Activated CD4-positive, alpha-beta T cell treated with anti-CD3 and anti-CD28 coated beads, Interleukin-2, Interleukin-4, amounts not matched to agents 100 ng/mL and 50 ng/mL, durations not matched to agents 16 hours and 8 hours (primary cell): ENCODE measurements at places on chromosomes 3 and 15.
A peak's percentile ranks its signal among the peaks of the same experiment; 100 is the strongest.

- DNase-seq, result no peak
These were observed 23.6 kb upstream of the TSPAN3 start for GRCh38 chr15:77094397-77095030.

GRCh38 chr3:45659661-45660566, 29.3 kb upstream of the SACM1L start:
- peak; percentile 21 for DNase-seq

DNA sequence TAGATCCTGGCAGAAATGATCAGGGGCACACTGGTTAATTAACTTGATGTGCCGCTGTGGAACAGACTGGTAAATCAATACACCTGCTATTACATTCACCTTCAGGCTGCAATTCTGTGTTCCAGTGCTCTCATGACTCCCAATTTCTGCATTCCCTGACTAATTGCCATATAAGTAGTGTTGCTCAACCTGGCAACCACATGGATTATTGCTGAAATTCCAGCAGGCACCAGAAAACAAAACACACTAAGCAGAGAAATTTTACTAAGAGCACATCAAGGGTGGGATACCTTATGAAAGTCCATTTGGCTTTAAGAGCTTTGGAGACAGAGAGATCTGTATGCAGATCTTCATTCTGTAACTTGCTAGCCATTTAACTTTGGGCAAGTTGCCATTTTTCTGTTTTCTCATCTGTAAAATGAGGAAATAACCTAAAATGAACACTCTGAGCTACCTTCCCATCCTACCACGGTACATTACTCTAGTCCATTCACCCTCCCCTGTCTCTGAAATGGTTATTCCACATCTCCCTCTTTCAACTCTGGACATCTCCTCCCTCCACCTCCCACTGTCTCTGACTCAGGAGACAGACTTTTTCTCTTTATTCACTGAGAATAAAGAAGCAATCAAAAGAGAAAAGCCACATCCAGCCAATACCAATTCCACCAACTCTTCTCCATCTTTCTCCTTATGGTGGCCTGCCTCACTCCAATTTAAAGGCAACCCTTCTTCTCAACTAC, 54.6 kb downstream of the STAC start:
- DNase-seq, result no peak

- DNase-seq, result no peak
These were observed 62.8 kb downstream of the XXYLT1 start for GRCh38 chr3:195208183-195208582.

DNA sequence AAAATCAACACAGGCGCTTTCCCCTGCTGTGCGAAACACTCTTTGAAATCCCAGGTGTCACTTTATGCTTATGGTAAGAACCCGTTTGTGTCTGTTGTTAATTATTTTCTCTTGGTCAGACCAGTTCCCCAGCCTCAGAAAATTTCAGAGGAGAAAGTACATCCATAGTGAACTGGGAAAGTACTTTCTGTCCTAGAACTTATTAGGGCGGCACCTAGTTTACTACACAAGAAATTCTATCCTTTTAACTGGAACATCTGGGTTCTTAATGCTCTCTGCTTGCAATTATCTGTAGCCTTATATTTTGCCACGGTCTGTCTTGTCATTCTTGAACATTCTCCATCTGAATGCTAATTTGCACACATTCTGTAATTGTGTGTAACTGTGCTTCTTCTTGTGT, 215.0 kb downstream of the PTPRG start:
- DNase-seq, result no peak

GRCh38 chr3:126285369-126285768, 71.8 kb downstream of the KLF15 start:
- DNase-seq, result no peak

GRCh38 chr3:196432137-196432879, at the start of gene UBXN7:
Gene UBXN7, minus strand, starts transcription at chr3:196432427. Its CDS starts 28 bp downstream, at chr3:196432399.
- peak; percentile 97 for DNase-seq

GRCh38 chr3:128950223-128950938, 43.5 kb downstream of the CFAP92 start:
- no peak for DNase-seq

- no peak for DNase-seq
These were observed 349.6 kb downstream of the ZIC1 start for GRCh38 chr3:147758771-147759170.

DNA sequence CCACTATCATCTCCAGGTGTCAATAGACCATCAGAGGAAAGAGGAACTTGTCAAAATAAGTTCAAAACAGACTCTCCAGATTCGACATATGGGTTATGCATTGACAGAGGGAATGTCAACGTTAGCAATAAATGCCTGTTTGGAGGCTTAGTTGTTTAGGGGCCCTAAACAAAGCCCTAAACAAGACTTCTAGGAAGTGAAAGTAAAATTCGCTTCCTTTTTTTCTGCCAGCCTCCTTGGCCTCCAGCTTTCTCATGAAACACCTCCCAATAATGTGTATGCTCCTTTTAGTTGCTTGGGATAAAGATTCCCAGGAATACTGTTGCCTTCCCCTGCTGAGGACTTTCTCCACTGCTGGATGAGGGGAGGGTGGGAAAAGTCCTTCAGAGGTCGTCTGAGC, 70.9 kb upstream of the ARNT2 start:
- no peak for DNase-seq

DNA sequence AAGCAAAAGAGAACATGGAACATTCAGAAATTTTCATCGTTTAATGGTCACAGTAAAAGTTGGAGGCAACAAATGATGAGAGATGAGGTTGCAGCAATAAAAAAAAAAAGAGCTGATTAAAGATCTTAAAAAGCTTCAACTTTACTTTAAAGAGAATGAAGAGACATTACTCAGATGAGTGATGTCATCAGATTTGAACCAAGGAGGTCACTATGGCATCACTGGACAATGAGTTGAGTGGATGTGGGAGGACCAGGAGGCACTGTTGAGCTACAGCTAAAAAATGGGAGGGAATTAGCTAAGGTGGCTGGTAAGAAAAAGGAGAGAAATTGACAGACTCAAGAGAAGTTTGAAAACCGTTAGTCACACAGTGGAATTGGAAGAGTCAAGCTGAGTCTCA, 138.4 kb downstream of the SST start:
- DNase-seq, result no peak

DNA sequence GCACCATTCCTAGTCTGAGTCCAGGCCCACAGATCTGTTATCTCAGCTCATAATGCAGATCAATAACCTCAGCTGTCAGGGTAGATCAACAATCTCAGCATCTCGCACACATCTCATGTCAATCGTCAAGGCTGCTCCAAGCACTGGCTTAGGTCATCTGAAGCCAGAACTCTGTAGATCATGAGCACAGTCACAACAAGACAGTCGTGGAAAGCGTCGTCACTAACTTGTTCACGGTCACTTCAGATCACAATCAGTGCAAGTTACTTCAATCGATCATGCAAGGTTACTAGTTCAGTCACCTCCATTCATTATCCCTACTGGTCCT, 71.8 kb downstream of the RBPMS2 start:
- DNase-seq, result no peak

- no peak for DNase-seq
These were observed 53.1 kb upstream of the GK5 start for GRCh38 chr3:142278451-142278850.

DNA sequence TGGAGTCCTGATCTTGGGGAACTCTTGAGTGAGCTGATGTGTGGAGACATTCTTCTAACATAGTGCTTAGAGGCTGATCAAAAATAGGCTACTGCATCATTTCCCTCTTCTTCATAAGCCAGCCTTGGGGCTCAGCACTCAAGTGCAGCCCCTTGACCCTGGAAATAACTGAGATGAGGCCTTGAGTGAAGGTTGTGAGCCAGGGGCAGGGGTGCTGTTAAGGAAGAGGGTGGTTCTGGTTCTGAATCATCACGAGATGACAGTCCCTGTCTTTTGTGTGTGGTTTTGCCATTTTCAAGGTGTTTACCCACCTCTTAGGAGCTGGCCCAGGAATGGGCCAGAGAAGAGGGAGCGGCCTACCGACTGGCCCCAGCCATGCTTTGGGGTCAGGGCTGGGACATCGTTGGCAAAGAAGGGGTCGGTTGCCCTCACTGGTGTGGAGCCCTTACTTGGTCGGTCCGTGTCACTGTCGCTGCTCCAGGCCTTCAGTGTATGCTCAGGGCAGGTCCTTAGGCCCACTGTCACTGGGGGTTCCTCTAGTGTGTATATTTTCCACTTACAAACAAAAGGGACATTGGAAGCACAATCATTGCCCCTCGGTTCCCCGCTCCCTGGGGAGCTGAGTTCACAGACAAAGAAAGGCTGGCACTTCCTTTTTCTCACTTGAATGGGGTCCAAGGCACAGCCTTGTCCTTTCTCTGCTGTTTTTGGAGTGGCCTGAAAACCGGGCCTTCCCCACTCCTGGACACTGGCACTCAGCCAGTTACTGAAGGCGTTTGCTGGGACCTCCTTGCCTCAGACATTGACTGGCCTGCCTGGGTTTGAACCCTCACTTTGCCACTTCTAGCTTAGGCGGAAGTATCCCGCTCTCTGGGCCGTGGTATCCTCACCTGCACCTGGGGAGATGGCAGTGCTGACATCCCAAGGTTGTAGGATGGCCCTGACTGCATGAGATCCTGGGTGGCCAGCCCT, 46.6 kb downstream of the SLC6A6 start:
- DNase-seq, result no peak

DNA sequence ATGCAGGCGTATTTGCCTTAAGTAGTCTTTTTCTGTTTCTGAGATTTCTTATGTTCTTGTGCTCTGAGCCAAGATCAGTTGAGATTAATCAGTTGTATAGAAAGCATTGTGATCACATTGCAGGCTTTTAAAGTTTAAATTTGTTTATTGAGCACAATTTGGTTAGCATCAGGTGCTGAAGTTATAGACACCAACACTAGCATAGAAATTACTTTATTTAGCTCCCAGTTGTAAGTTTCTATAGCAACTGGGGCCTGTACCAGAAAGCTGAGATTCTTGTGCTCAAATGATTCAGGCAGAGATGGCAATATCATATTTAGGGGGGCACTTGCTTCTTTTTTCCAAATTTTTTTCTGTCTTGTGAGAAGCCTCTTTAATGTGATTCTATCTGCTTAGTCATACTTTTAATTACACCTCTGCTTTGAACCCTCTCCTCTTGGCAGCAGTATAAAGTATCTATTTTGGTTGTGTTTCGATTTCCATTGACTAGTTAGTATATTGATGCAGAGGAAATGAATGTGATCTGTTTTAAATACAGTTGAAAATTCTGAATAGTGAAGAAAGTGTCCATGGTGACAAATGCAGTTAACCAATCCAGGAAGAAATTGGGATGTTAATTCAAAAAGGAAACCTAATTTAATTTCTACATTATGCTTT, 241.7 kb upstream of the GBE1 start:
- no peak for DNase-seq

- no peak for DNase-seq
These were observed 57.3 kb downstream of the NMNAT3 start for GRCh38 chr3:139620438-139620837.

GRCh38 chr3:107430214-107430995, 53.2 kb downstream of the CCDC54 start:
- DNase-seq, result no peak

DNA sequence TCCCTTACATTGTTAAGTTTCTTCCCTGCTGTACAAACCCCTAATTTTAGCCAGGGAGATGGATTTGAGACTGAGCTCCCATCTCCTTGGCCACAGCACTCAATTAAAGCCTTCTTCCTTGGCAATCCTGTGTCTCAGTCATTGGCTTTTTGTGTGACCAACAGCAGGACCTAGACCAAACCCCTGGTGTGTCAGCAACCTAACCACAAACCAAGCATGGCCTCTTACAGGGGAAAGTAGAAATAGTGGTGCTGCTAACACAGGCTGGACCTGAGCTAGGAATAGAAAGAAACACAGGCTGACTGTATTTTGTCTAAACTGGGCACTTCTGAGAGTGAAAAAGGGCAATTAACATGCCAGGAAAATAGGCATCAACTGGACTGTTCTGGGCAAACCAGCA, 37.9 kb downstream of the PPCDC start:
- peak; percentile 33 for DNase-seq

DNA sequence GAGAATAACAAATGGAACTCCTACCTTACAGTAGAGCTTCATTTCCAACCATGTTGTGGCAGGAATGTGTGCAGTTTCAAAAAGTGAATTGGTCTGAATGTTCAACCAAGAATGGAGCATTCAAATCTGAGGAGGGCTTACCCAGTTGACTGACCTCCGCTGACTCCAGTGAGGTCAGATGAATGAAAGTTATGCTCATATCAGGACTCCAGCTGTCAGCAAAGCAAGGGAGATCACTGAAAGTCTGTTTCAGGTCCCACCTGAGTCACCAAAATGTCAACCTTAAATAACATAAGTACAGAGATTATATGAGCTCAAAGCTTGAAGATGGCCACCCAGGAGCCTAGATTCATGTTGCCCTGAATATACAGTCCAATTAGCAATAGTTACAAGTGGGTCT, 473.5 kb downstream of the RBMS3 start:
- no peak for DNase-seq

DNA sequence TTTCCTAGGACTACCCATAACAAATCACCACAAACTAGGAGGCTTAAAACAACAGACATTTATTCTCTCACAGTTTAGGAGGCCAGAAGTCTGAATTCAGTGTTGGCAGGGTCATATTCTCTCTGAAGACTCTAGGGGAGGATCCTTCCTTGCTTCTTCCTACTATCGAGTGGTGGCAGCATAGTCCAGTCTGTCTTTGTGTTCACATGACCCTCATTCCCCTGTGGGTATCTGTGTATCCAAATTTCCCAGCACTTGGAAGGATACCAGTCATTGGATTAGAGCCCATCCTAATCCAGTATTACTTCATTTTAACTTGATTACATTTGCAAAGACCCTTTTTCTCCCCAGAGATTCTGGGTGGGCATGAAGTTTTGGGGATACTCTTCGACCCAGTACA, 63.8 kb downstream of the GMPS start:
- DNase-seq, result no peak

- peak; percentile 55 for DNase-seq
These were observed 36.5 kb upstream of the DENND4A start for GRCh38 chr15:65828585-65828984.
